ENCODE measurements at places on chromosomes 4 and X.
A peak's percentile ranks its signal among the peaks of the same experiment; 100 is the strongest.

GRCh38 chrX:2391869-2392606 is 108.7 kb downstream of the DHRSX start:
- DNase-seq = no peak

- DNase-seq = no peak
These were observed 15.2 kb downstream of the GATB start for GRCh38 chr4:151745481-151746231.

DNA sequence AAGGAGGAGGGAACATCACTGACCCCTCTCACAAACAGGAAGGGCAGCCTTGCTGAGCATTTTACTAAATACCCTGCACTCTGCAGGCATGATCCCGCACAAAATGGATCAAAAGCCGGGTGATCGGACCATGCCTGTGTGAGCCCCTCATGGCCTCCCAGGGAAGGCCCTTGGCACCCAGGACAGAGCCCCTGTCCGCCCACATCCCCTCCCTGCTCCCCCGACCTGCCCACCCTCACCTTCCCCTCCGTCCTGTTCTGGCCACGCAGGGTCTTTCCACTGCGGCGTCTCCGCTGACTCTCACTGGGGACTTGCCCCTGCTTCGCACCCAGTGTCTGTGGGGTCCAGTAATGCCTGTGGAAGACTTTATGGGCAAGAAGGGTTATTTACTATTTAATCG is 105.0 kb downstream of the HMX1 start:
- DNase-seq = no peak

DNA sequence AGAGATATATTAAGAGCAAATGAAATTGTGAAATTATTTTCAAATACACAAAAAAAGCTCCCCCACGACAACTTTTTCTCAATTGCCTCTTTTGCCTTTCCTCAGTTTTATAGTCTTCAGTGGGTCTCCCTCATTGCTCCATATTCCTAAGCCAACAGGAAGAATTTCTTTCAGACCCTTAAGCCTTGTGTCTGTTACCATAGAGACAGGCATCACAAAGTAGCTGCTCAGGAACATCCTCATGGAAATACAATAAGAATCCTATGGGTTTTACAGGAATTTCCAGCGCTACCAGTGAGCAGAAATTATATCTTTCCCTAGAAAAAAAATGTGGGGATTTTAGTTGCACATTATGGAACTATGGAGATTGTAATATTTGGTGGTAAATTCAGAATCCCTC is 121.9 kb upstream of the DMD start:
- DNase-seq = no peak

DNA sequence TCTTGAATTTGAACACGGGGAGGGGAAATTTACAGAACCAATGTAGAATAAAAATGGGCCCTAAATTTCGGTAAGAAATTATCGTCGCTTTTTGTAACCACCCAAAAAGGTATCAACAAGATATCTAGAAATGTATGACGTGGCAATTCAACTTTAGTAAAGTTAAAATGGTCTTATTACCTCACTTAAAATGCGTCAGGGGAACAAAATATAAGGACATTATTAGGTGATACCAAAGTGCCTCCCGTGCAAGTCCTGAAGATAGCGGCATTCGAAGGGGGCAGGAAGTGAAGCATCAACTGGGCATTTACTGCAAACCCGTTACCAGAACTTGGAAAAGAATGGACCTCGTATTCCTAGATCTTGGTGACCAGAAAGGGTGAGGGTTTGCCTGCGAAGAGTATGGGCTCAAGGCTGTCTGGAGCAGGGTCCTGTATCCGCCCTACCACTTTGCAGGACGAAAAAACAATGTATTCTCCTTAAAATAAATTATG is 980 bp downstream of the AP1S2 start:
- DNase-seq = no peak

DNA sequence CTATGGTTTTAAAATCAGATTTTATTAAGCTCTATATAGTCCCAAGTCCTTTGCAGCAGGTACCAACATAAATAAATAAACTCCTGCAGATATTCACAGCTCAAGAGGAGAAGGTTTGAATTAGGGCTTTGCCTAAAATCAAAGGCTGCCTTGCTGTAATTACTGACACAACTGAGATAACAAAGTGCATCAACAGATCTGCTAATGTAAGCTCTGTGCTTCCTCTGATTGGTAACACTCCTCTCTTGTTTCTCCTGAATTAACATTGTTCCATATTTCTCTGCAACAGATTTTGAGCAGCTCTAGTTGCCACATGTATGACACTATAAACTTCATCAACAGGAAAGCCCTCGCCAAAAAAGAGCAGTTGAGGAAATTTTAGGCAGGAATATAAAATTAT is 193.6 kb downstream of the SLC39A8 start:
- no peak for DNase-seq

- no peak for DNase-seq
These were observed 259.1 kb downstream of the SH2D1A start for GRCh38 chrX:124605511-124605910.

- DNase-seq = no peak
These were observed 59.3 kb upstream of the MAGED1 start for GRCh38 chrX:51834076-51834475.

DNA sequence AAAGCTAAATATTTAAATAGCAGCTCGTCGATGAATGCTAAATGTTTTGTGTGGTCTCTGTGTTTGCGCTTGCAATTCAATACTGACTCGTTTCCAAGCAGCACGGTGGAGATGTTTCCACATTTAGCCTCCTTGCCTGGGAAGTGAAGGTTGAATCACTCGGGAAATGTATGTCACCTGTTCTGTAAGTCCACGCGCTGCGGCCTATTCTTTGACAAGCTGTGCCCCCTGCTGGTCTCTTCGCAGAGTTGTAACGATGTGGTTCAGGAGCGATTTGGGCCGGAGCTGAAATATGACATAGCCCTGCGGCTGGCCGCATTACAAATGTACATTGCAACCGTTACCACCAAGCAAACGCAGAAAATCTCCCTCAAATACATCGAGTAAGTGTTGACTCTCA is 89.6 kb upstream of the PRPS2 start:
- peak; percentile 86 for DNase-seq

DNA sequence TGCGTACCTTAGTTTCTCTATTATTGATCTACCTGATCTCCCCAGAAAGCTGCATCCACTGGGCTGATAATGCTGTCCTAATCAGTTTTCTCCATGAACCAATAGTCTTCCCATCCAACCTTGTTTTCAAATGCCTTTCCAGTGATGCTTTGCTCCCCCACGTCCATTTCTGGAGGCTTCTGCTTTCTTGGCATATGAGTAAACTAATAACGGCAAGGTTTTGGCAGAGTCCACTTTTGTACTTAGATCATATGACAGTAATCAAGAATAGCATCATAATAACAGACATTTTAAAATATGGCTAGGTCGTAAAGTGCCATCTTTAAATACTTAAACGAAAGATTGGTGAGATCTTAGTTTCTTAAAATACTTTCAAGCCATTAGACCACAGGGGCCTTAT is 38.4 kb upstream of the FAM9B start:
- no peak for DNase-seq

GRCh38 chr4:163542275-163542674 is 47.8 kb downstream of the TMA16 start:
- no peak for DNase-seq

DNA sequence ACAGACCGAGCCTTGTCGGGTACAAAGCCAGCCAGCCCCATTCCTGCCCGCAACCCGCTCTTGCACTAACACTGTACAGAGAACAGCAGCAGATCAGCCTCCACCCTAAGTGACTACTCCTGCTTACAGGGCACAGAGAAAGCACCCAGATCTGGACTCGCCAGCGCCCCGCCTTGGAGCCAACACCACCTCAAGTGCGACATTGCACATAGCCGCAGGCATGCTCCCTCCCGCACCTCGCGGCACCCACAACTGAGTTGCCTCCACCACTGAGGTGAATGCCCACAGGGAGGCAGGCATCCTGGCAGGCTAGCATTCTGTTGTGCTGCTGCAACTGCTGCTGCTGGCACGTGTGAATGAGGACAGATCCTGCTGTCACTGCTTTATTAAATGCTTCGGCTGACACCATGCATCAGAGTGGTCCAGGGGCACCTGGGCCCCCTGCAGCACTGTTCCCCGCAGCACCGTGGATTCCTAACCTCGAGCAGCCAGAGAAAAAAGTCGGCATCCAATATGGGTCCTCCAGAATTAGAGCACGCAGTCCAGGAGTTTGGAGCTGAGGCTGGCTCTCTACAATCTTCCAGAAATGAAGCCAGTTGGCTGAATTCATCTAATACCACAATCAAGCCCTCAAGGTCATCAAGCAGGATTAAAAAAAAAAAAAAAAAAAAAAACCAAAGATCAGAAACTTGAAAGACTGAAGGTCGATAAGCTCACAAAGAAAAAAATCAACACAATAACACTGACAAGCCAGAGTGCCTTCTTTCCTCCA is 352.9 kb downstream of the GASK1B start:
- peak; percentile 44 for DNase-seq

GRCh38 chr4:118281611-118282442 is 71.0 kb downstream of the PRSS12 start:
- DNase-seq = no peak

DNA sequence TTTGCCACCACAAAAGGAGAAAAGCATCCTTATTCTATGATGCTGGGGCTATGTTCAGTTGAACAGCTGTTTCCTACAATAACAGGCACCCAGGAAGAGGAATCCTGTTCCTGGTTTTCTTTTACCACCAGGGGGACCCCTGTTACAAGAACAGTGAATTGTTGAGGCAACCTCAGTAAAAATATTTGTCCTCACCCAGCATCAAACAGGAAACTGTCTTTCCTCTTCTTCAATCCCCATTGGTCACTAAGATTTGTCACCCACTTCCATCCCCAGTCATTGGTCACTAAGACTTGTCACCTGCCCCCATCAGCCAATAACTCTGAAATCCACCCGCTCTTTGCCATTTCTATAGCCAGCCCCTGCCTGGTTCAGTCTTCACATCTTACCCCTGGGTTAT is 143.5 kb upstream of the GALNT7 start:
- DNase-seq = peak; percentile 61

DNA sequence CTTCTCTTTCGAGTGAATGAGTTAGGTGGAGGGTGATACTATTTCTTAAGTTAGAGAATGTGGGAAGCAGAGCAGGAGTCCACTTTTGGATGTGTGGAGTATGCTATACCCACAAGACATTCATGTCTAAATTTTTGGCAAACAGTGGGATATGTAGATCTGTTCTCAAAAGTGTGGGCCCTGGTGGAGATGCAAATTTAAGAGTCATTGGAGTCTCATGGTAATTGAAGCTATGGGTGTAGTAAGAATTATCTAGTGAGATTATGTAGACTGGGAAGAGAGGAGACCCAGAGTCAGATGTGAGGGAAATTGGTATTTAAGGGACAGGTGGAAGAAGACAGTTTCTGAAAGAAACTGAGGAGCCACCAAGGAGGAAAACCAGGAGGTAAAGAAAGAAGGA is 7.0 kb downstream of the CEP135 start:
- DNase-seq = no peak

GRCh38 chr4:156788782-156789181 is 182.8 kb downstream of the PDGFC start:
- no peak for DNase-seq

- DNase-seq = no peak
These were observed 112.1 kb downstream of the TTC29 start for GRCh38 chr4:146833530-146833929.

DNA sequence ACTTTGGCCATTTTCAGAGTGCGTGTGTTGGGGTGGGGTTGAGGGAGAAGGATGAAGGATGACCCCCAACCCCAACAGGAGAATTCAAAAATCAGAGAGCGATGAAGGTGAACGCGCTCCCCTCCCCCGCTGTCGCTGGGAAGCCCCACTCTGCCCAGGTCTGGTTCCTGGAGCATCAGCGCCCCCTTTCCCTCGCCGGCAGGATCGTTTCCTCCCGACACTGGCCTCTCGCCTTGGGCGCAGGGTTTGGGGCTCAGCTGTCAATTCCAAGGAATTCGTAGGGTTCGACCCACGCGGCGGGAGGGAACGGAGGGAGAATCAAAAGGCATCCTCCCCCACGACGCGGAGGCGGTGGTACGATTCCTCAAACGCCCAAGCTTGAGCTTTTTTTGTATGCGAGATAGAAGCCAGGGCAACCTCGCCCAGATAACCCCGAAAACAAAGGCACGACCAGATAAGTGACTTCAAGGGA is 1.0 kb upstream of the PDGFRA start:
- peak; percentile 61 for DNase-seq

- DNase-seq = no peak
These were observed 7.6 kb downstream of the UBE2D3 start for GRCh38 chr4:102819588-102820365.

GRCh38 chrX:133175605-133176004 is 42.5 kb downstream of the TFDP3 start:
- DNase-seq = peak; percentile 94

- no peak for DNase-seq
These were observed 84.8 kb downstream of the NEUROG2 start for GRCh38 chr4:112431158-112431557.

DNA sequence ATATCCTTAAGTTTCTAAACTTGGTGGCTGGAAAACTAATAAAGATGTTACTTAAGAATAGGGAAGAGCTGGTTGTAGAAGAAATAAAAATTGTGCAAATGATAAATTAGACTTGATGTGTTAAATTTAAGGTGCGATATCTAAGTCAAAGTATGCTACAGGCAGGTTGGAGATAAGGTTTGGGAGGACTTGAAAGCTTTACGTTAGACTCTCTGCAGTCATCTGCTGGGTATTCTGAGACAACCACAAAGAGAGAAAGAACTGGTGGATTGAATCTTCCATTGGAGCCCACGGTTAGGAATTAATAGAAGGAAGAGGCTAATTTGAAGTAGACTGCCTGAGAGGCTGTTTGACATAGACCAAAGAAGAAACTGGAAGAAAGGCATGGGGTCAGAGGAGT is 7.9 kb downstream of the SMAD1 start:
- no peak for DNase-seq

DNA sequence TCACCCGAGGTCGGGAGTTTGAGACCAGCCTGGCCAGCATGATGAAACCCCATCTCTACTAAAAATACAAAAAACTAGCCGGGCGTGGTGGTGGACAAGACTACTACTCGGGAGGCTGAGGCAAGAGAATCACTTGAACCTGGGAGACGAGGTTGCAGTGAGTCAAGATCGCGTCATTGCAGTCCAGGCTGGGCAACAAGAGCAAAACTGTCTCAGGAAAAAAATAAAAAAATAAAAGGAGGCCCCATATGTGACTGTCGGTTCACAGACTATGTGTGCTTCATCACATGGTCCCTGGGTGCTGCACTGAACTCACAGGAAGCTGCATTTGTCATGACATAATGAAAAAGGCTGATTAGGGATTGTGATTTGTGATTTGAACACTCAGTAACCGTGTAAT is 6.4 kb downstream of the TRIML1 start:
- no peak for DNase-seq

DNA sequence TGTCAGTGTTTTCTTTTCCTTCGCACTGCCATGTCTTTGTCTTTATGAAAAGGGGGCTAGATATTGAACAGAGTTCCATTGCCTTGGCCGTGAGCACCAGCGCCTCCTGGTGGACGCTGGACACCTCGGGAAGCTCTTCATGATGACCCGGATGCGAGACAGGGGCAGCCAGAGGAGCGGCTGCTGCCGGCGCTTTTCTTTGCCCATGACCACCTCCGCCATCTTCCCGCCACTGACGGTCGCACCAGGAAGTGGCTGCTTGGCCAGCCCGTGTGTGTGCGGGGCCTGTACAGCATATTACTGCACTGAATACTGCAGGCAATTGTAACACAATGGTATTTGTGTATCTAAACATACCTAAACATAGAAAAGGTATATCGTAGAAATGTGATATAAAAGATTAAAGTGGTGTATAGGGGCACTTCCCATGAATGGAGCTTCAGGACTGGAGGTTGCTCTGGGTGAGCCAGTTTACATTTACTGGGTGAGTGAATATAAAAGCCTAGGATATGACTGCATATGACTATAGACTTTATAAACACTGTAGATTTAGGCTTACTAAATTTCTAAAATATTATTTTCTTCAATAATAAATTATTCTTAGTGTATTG is 15.8 kb upstream of the GRIA2 start:
- no peak for DNase-seq
